ENCODE measurements at places on chromosomes 11 and 22.

GRCh38 chr11:528815-529727 is 6.3 kb downstream of the HRAS start:
- no peak for DNase-seq

GRCh38 chr11:133999355-133999754 is 42.6 kb upstream of the IGSF9B start:
- DNase-seq, result no peak

GRCh38 chr11:3014057-3014938 is 22.2 kb upstream of the NAP1L4 start:
- DNase-seq, result peak; percentile 54

DNA sequence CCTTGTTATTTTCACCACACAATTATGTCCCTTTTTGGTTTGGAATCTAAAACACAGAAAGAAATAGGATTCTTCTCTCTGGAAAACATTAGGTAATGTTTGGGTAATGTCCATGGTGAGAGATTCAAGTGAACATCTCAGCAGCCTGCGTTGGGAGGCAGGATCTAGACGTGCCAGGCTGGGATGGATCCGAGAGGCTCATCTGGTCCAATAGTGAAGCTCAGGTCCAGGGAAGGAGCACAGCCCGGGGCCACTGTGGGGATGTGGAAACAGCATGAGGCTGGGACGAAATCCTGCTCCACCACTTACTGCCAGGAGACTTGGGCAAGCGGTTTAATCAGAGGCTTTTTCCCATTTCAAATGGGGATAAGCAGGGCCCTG is 109.9 kb downstream of the CSNK2A3 start:
- DNase-seq, result no peak

- no peak for DNase-seq
These were observed 42.1 kb downstream of the SCUBE1 start for GRCh38 chr22:43300891-43301676.

GRCh38 chr11:128618603-128619002 is 31.2 kb upstream of the ETS1 start:
- no peak for DNase-seq

DNA sequence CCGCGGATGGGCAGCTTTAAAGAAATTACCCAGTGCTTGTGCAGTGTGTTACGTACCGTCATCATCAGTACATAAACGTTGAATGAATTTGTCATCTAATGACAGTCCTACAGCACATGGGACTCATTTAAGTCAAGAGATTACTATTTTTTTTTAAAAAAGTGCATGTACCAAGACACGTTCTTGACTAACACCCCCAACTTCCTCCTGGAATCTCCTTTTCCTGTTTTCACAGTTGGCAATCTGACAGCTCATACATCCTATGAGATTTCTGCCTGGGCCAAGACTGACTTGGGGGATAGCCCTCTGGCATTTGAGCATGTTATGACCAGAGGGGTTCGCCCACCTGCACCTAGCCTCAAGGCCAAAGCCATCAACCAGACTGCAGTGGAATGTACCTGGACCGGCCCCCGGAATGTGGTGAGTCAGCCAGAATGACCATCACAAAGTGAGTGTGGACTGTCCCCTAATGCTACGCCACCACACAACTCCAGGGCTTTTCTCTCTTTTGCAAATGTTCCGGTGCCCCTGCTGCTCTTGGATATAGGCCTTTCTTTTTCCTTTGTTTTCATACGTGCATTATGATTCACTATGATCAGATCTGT is 162.0 kb upstream of the SORL1-AS1 start:
- no peak for DNase-seq

DNA sequence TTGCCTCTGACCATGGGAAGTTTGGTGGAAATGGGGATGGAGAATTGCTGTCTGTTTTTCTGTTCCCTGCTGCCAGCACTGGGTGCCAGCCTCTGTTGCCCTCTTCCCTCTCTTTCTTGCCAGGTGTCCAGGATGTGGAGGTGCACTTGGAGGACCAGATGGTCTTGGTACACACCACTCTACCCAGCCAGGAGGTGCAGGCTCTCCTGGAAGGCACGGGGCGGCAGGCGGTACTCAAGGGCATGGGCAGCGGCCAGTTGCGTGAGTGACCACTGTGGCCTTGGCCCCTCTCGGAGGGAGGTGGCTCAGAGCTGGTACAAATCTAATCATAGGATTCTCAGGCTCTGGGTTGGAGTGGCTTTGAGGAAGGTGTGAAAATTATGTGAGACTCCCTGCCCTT is 6.0 kb downstream of the CCS start:
- no peak for DNase-seq

GRCh38 chr11:119545978-119546915 is 123.3 kb upstream of the THY1 start:
- DNase-seq, result no peak

GRCh38 chr22:46798041-46798365 is 35.6 kb downstream of the TBC1D22A start:
- DNase-seq, result no peak
